MV-4-11 (cell line): ENCODE measurements at places on chromosomes 5 and 9.

DNA sequence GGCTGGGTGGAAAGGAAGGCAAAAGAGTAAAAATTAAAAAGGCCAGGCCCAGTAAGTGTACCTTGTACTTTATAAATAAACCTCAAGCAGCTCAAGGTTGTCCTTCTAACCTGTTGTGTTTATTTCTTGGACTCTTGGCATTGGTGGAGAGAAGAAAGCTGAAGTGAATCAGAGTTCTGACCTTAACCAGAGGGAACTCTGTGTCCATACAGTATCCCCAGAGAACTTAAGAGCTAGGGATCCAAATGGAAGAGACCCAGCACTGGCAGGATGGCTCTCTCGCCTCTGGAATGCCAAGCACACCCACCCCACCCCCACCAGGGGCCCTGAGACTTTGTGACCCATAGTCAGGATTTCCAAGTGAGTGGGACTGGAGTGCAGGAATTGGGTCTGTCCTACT is 14.2 kb downstream of the NUDT2 start:
- no peak for DNase-seq

DNA sequence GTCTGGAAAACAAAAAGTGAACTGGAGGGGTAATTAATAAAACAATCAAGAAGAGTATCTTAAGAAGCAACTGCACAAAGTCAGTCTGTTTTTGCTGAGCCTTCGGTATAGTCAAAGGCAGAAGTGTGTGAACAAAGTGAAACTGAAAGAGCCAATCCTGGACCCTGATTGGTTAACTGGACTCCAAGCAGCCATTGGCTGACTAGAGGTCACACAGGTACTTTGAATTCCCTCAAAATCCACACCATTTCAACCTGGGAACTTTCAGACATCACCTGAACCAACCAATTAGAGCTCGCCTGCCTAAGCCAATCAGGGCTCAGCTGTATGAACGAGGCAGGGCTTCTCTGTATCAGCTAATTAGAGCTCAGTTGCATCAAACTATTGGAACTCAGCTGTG is 286.7 kb downstream of the TLE4 start:
- peak; percentile 31 for DNase-seq

DNA sequence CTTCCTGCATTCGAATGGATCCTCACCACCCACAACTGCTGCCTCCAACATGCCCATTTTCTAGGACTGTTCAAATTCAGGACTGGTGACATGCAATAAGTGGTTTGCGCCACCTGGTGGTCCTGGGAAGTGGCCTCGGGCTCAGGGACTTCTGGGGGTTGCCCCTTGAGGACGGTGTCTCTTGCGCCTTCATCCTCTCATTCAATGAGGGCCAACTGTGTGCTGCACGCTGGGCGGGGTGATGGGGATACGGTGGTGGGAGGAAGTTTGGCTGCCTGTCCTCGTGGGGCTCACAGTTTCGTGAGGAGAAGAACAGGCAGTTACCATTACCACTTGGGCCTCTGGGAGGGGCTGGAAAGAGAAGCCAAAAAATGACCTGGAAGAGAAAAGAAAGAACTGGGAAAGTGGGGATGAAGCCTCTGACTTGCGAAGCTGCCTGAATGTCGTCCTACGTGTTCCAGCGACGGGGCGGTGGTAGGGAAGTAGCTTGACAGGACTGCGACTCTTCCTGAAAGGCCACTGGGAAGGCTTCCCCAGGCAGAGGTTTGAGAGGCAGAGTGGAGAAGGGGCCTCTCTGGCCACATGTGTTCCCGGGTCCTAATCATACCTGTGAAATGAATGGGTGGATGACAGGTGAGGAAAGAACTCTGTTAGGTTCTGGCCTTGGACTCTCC is 49.0 kb downstream of the PSD2 start:
- DNase-seq: peak; percentile 73

DNA sequence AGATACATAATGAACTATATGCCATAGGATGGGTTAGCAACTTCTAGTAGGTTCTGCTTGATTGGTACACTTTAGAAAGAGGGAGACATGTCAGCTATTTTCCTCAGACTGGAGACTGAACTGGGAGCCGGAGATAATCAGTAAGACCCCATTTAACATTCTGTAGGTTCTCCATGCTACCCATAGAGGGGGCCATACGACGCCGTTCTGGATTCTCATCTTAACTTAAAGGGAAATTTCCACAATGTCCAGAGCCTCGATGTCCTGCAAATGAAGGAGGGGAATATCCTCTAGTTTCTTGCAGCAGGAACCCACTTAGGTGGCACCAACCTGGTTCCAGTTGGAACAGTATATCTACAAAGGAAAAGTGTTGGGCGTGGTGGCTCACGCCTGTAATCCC is 22.3 kb upstream of the NPM1 start:
- no peak for DNase-seq

DNA sequence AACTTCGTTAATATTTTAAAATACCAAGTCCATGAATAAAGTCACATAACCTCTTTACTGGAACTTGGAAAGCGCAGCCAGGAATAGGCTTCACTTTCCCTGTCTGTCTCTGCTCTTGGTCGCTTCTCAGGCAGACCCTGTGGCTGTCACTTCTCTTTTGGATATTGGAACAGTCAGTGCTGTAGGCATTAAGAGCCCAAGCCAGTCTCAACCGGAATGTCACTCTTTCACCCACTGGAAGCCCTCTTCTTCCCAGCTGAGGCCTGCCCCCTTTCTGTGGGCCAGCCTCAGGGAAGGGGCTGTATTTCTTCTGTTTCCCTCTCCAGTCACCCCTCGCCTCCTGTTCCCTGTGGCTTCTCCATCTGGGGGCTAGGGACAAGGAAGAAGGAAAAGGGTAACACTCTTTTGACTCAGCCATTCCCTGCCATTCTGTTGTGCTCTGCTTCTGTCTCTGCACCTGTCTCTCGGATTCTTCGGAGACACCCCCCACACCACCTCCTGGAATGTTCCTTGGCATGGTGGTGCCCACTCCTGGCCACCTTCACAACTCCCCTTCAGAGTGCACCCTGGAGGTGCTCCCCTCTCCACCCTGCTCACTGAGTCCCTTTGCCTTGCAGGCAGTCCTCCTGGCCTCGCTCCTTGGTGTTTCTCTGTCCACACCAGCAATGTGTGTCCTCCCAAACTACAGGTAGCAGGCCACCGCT is 103.4 kb downstream of the TRIO start:
- DNase-seq: no peak

DNA sequence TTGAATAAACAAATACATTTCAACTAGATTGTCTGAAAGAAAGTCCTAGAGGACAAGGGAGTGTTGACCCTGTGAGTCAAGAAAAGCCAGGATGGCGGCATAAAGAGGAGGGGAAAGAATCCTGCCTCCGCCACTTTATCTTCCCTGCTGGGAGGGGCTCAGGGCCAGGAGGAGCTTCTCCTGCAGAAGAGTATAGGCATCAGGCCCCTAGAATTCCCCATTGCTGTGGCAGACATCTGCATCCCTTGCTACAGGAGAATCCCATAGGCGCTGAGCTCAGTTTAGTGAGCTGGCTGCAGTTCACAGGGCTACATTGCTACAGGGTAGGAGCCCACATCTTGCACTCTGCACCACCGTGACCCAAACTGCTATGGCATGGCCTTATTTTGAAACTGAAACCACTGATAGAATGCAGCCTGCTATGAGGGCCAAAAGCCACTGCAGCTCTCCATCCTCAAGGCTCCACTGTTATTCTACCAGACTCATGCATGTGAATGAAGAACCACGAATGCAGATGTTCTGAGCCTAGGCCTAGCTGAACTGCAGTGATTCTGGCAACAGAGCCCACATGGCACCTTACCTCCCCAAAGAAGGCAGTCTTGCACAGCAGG is 941.4 kb upstream of the CTNND2 start:
- no peak for DNase-seq
